ENCODE measurements at places on chromosomes 2 and 18.

DNA sequence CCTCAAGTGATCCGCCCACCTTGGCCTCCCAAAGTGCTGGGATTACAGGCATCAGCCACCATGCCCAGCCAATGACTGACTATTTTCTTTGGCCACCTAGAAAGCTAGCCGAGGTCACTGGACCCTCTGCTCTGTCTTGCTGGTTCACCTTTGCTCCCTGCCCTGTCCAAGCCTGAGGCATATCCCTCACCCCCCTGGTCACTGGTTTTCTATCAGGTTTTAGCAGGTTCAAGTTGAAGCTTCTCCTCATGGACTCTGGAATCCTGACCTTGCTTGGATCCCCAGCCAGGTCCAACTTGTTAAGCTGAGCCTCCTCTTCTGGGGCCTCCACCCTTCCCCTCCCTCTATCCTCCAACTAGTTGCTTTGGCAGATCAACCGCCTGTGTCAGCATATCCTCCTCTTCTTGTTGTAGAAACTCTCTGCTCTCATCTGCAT lies 33.4 kb downstream of the PAX8 start:
- no peak for DNase-seq

GRCh38 chr18:77058290-77058835 lies 74.2 kb downstream of the MBP start:
- no peak for DNase-seq

DNA sequence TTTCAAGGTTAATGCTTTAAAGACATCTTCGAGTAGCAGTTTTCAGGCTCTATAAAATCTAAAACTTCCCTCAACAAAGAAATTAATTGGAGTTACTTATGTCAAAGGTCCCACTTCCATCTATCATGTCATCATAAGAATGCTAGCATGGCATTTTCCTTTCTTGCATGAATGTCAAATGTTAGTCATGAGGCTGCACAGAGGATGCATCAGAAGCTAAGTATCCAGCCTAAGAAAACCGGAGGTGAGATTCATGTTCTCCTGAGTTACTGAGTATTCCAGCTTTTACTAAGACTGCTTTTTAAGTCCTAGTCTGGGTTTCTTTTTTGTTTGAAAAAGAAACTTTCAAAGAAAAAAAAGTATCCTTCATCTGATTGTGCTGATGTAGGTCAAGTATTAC lies 130.6 kb upstream of the CDH19 start:
- DNase-seq: no peak

- no peak for DNase-seq
These were observed 201.8 kb upstream of the GALNT5 start for GRCh38 chr2:157055660-157056199.

- DNase-seq: no peak
These were observed 295.6 kb downstream of the ZNF385B start for GRCh38 chr2:179565807-179566206.

DNA sequence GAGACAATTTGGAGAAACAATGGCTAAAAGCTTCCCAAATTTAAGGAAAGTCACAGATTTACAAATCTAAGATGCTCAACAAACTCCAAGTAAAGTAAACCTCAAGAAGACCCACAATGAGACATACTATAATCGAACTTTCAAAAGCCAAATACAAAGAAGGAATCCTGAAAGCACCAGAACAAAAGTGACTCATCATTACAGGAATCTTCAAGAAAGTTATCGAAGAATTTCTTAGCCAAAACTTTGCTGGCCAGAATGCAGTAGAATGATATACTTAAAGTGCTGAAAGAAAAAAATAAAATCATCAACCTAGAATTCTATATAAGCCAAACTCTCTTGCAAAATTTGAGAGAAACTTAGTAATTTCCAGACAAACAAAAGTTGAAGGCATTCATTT lies 106.5 kb upstream of the TMEM200C start:
- no peak for DNase-seq

Data from endothelial cell (in vitro differentiated cells).